ENCODE measurements at places on chromosomes 6 and 20.

GRCh38 chr6:134675110-134676054 lies 274.5 kb downstream of the ALDH8A1 start:
- DNase-seq, result no peak

GRCh38 chr20:52500157-52500556 lies 308.6 kb upstream of the ZFP64 start:
- no peak for DNase-seq

GRCh38 chr6:161305860-161306259 lies 32.0 kb upstream of the AGPAT4 start:
- no peak for DNase-seq

GRCh38 chr20:20037960-20038359 lies 14.3 kb downstream of the CRNKL1 start:
- no peak for DNase-seq

GRCh38 chr20:50359607-50360217 lies 150.5 kb upstream of the PTPN1 start:
- DNase-seq, result no peak

DNA sequence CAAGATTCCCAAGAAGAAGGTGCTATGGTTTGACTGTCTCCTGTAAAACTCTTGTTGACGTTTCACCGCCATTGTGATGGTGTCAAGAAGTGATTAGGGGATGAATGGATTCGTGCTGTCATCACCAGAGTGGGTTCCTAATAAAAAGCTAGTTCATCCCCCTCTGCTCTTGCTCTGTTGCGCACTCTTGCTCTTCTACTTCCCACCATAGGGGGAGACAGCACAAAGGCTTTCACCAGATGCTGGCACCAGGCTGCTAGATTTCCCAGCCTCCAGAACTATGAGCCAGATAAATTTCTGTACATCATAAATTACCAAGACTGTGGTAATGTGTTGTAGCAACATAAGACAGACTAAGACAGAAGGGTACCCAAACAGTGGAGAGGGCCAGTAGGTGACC lies 21.6 kb upstream of the CCDC28A start:
- no peak for DNase-seq

- DNase-seq, result no peak
These were observed 9.2 kb downstream of the RAET1G start for GRCh38 chr6:149913540-149914240.

DNA sequence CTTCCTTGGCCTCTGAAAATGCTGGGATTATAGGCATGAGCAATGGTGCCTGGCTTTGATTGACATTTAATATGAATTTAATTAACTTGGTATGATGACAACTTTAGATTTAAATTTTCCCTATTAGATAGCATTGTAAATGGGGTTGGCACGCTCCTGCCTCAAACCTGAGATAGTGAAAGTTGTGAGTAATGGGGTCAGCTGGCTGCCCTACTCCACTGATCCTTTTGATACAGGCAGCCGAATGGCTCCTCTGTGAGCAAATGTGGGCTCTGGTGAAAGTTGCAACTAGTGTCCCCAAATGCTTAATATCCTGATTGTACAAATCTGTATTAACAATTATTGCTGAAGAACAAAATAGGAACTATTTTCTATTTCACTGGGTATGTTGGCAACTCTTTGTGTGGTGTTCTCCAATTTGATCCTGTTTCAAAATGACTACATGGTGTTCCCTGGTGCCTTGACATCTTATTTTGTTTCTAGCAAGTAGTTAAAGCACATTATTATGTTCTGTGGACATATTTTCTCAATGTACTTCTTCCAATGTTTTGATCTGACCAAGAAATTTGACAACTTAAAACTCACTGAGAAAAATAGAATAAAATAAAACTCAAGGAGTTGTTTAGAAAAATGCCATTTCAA lies 97.4 kb downstream of the COL12A1 start:
- DNase-seq, result no peak

GRCh38 chr20:63656451-63656850 lies 1.7 kb upstream of the RTEL1 start:
- no peak for DNase-seq

- DNase-seq, result no peak
These were observed 213.1 kb downstream of the BTBD3 start for GRCh38 chr20:12130781-12131180.

- DNase-seq, result no peak
These were observed 8.9 kb downstream of the SLC22A3 start for GRCh38 chr6:160357088-160357487.

DNA sequence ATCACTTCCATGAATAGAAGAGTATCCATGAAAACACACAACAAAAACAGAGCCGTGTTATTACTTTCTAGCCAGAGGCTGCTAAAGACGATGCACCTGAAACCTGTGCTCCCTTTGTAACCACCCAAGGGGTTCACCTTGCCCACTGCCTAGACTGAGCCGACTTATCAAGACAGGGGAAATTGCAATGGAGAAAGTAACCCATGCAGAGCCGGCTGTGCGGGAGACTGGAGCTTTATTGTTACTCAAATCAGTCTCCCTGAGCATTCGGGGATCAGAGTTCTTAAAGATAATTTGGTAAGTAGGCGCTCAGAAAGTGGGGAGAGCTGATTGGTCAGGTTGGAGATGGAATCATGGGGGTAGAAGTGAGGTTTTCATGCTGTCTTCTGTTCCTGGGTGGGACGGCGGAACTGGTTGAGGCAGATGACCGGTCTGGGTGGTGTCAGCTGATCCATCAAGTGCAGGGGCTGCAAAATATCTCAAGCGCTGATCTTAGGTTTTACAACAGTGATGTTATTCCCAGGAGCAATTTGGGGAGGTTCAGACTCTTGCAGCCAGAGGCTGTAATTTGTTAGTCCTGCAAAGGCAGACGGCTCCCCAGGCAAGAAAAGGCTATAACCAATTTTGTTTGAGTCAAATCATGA lies 366.6 kb downstream of the PREX1 start:
- DNase-seq, result peak; percentile 11

GRCh38 chr20:58636983-58637421 lies 14.1 kb upstream of the STX16 start:
- DNase-seq, result peak; percentile 15

DNA sequence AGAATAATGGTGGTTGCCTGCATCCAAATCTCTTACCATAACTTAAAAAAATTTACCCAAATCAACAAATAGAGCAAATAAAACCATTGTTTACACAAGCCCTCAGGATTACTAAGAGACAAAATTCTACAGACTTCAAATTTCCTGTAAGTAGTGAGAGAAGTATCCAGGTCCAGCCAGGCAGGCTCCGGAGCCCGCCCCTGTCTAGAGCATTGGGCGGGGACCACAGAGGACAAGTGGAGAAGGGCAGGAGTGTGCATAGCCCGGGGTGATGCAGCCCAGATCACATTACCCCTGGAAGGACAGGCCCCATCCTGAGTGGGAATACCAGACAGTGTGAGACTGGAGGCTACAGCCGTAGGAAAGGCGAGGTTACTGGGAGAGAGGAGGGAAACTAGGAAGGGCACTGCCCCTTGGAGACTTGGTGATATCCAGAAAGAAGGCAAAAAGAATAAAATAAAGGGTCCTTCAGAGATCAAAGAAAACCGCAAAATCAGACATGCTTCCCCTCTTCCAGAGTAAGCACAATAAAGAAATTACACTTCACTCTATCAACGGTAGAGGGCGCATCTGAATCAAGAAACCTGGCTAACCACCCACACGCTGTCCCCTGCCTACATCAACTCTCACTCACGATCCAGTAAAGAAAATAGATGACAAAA lies 26.6 kb downstream of the RIN2 start:
- peak; percentile 91 for DNase-seq

DNA sequence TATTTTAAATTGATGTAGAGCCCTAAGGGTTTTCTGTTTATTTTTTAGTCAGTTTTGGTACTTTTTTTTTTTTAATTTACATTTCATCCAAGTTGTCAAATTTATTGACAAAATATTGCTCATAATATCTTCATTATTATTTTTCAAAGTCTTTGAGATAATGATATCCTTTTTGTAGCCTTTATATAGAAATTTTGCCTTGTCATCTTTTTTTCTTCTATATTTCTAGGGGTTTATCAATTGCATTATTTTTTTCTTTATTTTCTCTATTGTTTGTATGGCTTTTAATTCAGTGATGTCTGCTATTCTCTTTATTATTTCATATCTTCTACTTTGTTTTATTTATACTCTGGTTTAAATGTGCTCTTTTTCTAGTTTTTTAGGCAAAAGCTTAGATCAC lies 863.0 kb upstream of the GJE1 start:
- DNase-seq, result no peak

GRCh38 chr20:25136643-25137559 lies 55.0 kb upstream of the VSX1 start:
- no peak for DNase-seq

- no peak for DNase-seq
These were observed 164.6 kb downstream of the MTFR2 start for GRCh38 chr6:136085370-136086115.

- DNase-seq, result no peak
These were observed 4.4 kb upstream of the LMBRD1 start for GRCh38 chr6:69801225-69801624.

DNA sequence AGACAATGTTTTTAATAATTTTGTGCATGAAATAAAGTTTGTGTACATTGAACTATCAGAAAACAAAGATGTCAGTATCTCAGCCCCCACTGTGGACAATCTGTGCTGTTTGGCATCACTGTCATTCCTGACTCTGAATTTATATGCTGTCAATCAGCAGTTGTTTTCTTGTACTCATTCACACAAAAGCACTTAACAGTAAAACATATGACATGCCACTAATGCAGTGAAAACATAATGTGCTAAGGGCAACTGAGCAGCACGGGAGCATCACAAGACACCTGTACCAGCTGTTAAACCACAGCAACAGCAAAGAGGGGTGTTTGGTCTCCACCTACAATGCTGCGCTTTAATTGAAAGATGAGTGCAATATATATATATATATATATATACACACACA lies 647.8 kb upstream of the SLC35B3 start:
- no peak for DNase-seq

GRCh38 chr20:54084727-54085388 lies 14.5 kb upstream of the BCAS1 start:
- DNase-seq, result no peak

DNA sequence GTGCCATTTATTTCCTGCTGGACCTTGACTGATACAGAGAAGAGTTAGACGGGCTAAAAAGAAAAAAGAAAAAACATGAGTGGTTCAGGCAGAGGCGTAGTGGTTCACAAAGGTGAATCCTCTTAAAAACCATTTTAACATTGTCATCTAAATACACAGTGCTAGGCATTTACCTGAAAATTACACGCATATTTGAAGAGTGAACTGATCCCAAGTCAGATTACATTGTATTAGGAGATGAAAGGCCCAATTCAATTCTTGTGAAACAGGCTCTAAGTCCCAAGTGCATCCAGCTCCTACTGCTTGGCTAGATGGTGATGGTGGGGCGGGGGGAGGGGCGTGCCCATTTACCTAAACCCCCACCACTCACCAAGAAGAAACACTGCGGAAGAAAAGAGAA lies 46.7 kb upstream of the ATXN1 start:
- no peak for DNase-seq

GRCh38 chr6:122020588-122021264 lies 378.7 kb upstream of the HSF2 start:
- DNase-seq, result no peak
